ENCODE measurements at places on chromosomes 2 and 18.

DNA sequence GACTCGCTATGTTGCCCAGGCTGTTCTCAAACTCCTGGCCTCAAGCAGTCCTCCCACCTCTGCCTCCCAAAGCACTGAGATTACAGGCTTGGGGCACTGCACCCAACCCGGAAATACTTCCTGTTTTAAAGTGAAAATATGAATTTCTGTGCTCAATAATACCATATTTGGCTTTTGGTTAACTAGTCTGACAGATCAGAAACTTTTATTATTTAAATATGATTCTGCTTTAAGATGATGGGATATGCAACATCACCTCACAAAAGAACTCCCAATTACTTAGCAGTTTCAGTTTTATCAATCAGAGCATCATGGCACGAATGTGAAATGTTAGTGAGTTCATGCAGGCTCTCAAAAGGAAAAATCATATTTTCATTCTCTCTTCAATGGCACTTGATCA lies 120.6 kb downstream of the PTRHD1 start:
- no peak for DNase-seq

DNA sequence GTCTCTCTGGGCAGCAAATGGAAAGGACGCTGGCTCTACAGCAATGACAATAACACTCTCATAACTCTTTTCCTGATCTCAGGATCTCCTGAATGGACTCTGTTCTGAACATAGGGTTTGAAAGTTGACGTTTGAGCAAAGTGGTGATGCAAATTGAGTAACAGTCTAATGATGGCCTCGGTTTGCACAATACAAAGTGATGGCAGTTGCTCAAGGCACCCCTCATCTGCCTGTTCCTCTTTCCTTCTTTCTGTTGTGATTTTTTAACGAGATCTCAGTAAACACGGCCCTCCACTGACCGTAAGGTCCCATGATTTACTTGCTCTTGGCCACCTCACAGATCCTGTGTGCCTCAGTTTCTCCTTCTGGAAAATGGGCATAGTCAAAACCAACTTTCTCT lies 303.6 kb downstream of the SLC8A1 start:
- no peak for DNase-seq

- DNase-seq, result no peak
Observed at GRCh38 chr2:96618596-96619283, 19.4 kb downstream of the KANSL3 start.

- DNase-seq, result peak; percentile 81
Observed at GRCh38 chr2:174039551-174040416, 74.6 kb upstream of the SP3 start.

DNA sequence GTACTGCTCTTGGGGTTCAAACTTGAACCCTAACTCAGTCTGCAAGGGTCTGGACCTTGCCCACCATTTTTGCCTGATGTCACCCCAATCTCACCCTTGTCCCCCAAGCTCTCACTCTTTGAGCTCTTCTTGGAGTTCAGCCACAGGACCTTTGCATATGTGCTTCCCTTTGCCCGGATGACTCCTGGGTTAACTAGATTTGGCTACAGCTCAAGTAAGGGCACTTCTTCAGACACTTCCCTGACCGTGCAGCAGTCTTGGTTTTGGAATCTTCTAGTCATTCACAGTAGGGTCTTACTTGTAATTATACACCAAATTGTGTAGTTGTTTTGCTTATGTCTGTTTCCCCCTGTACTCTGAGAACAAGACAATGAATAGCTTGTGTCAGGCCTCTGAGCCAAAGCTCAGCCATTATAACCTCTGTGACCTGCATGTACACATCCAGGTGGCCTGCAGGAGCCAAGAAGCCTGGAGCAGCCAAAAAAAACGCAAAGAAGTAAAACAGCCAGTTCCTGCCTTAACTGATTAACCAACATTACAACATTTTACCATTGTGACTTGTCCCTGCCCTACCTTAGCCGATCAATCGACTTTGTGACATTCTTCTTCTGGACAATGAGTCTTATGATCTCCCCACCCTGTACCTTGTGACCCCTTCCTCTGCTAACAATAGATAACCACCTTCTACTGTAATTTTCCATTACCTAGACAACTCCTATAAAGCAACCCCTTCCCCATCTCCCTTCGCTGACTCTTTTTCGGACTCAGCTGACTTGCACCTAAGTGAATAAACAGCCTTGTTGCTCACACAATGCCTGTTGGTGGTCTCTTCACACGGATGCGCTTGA lies 1.0 kb upstream of the MOGAT1 start:
- no peak for DNase-seq

- DNase-seq, result no peak
Observed at GRCh38 chr18:22872900-22873537, 60.1 kb upstream of the RBBP8 start.

DNA sequence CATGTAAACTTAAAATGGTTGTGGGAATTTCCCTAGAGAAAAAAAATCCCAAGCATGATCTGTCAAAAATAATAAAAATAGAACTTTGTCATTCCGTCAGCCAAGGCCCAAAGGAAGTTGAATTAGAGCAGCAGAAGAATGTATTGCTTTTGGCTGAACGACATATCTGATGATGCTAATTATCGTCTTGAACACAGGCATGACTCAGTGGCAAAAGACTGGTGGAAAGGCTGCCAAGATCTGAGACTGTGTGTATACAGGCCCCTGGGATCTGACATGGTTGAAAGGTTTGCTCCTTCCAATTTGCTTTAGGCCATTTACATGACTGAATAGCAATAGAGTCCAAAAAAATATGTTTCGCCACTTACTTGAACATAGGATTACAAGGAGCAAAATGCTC lies 1057.1 kb upstream of the CRIM1 start:
- no peak for DNase-seq

GRCh38 chr2:120376101-120376500 lies 30.2 kb downstream of the INHBB start:
- no peak for DNase-seq

GRCh38 chr2:68934021-68934420 lies 18.7 kb downstream of the GKN2 start:
- no peak for DNase-seq

- no peak for DNase-seq
Observed at GRCh38 chr18:12819322-12819721, 64.7 kb downstream of the PTPN2 start.

DNA sequence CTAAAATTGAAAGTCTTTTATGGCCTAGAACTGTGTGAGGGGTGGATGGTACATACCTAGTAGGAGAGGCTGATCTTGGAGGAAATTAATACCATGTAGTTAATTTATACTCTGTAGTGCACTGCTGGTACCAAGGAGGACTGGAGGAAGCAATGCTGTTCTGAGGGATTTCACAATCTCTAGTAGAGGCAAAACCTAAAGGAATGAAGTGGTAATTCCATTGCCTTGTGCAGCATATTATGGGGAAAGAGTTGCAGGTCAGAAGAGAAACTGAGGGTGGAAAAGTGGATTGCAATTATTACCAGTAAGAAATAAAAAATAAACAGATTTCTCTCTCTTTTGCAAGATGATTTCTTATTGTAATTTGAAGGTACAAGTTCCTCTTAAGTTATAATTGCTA lies 2.2 kb downstream of the ABI2 start:
- DNase-seq, result no peak

- DNase-seq, result no peak
Observed at GRCh38 chr2:101818531-101819451, 121.3 kb downstream of the MAP4K4 start.

GRCh38 chr2:235762832-235763598 lies 269.2 kb downstream of the AGAP1 start:
- DNase-seq, result no peak

- DNase-seq, result no peak
Observed at GRCh38 chr2:176128172-176128981, 1.1 kb upstream of the HOXD8 start.

- no peak for DNase-seq
Observed at GRCh38 chr2:238027058-238027457, 33.7 kb upstream of the SCLY start.

- no peak for DNase-seq
Observed at GRCh38 chr2:223500709-223501108, 101.5 kb downstream of the SCG2 start.

- DNase-seq, result no peak
Observed at GRCh38 chr2:223835701-223836532, 1.5 kb downstream of the AP1S3 start.

- no peak for DNase-seq
Observed at GRCh38 chr2:241224851-241225438, 36.5 kb downstream of the ANO7 start.

GRCh38 chr2:88765154-88765888 lies 73.8 kb downstream of the RPIA start:
- DNase-seq, result peak; percentile 16

DNA sequence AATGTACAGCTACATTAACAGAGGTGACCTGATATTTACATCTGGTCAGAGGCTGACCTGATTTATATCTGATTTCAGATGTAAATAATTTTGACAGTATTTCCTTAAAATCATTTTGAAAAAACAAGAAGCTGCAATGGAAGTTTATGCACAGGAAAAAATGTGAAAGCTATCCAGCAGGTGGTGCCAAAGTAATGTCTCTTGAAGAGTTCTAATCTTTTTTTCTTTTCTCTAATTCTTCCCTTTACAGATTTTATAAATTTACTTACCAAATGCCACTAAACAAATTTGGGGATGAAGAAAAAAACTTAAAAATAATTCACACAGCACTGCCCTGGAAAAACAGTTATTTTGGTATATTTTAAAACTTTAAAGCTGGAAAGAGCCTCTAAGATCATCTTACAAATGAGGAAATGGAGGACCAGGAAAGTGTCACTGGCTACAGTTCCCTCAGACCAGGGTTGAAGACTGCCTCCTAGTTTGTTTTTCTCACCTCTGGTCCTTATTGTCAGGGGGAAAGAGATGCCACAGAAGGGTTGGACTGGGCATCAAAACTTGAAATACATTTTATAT lies 16.4 kb upstream of the FBLN7 start:
- no peak for DNase-seq

GRCh38 chr18:50560681-50561629 lies 1.1 kb downstream of the MAPK4 start:
- no peak for DNase-seq

DNA sequence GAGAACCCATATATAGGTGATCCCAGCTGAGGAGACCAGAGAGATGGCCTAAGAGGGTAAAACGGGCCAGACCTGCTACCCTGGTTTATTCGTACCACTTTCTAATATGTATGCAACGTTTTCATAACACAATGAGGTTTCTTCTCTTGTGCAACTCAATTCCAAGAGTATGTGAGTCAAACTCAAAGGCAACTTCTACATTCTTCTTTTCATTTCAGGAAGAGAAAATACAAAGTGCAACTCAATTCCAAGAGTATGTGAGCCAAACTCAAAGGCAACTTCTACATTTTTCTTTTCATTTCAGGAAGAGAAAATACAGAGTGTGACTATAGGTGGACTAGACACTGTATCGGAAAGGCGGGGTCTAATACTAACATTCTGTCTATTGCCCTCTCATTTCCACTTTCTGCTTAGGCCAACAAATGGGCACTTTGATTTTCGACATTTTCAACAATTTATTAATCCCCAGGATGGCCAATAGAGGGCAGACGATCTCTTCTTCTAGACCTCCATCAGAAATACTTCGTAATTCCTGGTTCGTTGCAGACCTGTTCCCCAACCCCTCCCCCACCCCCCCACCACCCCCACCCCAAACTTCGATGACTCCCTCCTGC lies 3.7 kb upstream of the CRIM1 start:
- no peak for DNase-seq

DNA sequence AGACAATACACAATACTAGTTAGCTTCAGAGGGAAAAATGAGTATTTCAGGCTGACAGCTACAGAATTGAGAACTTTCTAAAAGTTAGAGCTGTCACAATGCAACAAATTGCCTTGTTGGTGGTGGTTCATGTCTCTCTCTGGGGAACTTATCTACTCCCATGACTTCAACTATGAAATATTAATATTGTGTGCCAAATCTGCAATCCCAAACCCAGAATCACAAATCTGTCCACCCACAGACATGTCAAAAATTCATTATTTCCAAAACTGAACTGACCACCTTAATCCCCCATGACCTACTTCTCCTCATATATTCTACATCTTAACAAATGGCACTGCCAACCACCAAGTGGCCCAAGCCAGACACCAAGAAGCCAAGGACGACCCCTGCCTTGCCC lies 143.5 kb downstream of the TCF4 start:
- DNase-seq, result no peak

DNA sequence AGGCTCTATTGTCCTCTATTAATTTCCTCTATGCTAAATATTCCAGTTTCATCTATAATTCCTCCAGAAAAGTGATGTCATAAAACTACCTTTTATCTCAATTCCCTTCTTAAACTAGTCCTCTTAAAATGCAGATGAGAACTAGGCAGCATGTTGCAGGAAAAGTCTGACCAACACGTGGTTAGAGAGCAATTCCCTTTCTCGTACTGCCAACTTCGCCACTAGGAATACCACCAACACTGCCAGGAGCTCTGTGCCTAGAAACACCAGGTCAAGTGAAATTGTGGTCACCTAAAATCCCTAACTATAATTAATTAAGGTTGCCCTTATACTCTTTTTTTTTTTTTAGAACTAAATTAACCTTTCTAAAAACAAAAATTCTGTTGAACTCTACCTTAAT lies 127.7 kb downstream of the PPP1R1C start:
- no peak for DNase-seq

GRCh38 chr18:54444319-54444914 lies 86.7 kb downstream of the C18orf54 start:
- no peak for DNase-seq

GRCh38 chr2:162065767-162066166 lies 8.2 kb downstream of the DPP4 start:
- no peak for DNase-seq

DNA sequence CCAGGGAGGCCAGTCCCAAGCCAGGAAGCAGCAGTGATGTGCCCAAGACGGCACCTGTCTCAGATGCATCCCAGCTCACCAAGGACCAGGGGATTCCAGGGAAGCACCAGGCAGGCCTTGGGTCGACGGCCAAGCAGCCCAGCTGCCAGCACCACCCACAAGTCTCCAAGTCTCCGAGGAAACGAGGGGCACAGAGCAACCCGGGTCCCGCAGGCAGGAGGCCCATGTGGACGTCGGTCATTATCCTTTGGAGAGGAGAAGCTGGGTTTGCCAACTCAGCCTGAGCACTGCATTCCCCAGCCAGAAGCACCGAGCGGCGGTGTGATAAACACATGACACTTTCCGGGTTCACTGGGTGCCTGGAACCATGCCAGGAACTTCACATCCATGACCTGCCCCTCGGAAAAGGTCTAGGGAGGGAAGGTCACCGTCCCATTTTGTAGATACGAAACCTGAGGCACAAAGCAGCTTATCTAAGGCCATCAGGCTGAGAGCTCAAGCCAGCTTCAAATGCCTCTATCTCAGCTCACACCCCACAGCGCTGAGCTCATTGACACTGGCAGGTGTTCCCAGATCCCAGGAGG lies 104.5 kb downstream of the ZNF516 start:
- DNase-seq, result no peak

GRCh38 chr2:143451642-143452281 lies 322.5 kb downstream of the ARHGAP15 start:
- DNase-seq, result no peak

DNA sequence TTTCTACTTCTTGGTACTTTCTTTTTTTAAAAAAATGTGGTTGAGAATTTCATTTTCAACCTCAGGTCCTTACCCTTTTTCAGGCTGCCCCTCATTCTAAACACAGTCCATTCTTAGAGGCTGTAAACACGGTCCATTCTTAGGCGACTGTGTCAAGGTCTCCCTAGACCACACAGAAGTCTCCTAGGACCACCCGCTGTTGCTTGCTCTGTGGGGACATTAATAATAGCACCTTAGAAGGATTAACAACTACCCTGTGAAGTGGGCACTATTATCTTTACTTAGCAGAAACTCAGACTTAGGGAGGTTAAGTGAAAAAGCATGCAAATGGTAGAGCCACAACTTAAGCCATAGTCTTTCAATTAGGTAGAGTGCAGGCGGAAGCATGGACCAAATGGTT lies 91.7 kb downstream of the RBMS1 start:
- DNase-seq, result no peak

GRCh38 chr18:79919089-79919488 lies 32.4 kb downstream of the SLC66A2 start:
- DNase-seq, result no peak

Data from stimulated activated CD8-positive, alpha-beta memory T cell treated with anti-CD3 and anti-CD28 coated beads, Interleukin-7, amount 100 ng/mL, for 24 hours (primary cell).